IPS DF 19.7 (cell line): ENCODE measurements at places on chromosomes 4 and X.

- DNase-seq, result no peak
These were observed 68.2 kb downstream of the HHIP start for GRCh38 chr4:144714166-144714565.

- no peak for DNase-seq
These were observed 22.5 kb downstream of the RWDD4 start for GRCh38 chr4:183636503-183636902.

GRCh38 chr4:77172336-77172735, 15.3 kb downstream of the CCNG2 start:
- no peak for DNase-seq

DNA sequence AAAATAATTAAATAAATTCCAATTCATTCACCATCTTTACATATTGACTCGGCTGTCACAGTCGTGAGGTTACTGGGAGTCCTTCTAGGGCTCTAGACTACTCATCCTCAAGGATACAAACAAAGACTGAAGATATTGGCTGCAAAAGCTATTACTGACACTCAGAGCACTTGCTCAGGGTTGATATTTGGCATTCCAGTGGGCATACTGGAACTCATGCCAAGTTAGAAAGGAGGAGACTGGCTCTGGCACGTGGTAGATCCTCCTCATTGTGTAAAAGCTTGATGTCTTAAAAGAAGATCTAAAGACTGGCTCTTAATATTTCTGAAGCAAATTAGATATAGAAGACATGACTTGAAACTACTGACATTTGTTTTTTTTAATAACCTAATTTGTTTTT, 172.7 kb downstream of the GPM6A start:
- no peak for DNase-seq

- DNase-seq, result no peak
These were observed 28.2 kb downstream of the APOO start for GRCh38 chrX:23879380-23880090.
